ENCODE measurements at places on chromosomes 11 and 22. TPM values are rescaled to one million over a fixed set of nuclear protein-coding genes. Genes with fewer than 3 reads are reported as not detected.

DNA sequence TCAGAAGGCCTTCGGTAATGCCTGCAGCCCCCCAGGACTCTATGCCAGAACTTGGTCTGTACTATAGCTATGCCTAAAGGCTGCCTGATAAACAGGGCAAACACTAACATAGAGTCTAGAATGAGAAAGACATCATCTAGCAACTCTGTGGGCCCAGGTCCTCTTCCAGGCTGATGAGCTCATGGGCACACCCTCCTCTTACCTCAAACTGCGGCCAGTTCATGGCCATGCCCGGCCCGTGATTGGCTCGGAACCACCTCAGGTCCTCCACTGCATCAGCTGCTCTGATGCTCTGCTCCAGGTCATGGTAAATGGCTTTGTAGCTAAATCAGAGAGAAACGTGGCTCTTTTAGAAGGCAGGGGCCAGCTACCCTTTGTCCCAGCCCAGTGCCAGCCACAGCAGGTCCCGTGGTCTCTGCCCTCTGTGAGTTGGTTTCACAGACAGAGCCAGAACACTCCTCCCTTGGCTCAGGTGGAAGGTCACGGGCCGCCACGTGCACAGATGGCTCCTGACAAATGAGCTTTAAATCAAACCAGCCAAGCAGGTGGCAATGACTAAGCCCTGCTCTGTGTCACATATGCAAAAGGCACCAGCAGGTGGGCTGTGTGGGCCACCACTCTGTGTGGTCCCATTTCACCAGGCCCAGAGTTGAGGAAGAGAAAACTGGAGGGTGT, 25.0 kb upstream of the ARFGAP3 start:
- DNase-seq = no peak

GRCh38 chr11:132330515-132330914, 960.1 kb downstream of the NTM start:
- no peak for DNase-seq

DNA sequence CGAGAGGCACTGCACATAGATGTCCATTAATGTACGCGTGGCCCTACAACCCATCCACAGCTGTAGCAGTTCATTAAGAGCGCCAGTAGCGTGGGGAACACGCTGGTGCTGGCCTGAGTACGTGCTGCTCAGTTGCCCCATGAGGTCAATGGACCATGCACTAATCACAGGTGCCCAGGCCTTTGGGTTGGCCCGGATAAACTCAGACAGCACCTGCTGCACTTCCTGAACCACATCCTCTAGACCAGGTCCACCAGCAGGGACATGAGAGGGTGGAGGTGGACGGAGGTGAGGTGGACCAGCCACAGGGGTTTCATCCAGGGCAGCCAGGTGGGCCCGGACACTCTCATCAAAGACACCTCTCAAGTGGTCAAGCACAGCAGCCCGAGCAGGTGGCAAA, 3.1 kb upstream of the GANAB start:
- DNase-seq = no peak

GRCh38 chr22:50086526-50086925, 1.3 kb upstream of the MLC1 start:
- no peak for DNase-seq

DNA sequence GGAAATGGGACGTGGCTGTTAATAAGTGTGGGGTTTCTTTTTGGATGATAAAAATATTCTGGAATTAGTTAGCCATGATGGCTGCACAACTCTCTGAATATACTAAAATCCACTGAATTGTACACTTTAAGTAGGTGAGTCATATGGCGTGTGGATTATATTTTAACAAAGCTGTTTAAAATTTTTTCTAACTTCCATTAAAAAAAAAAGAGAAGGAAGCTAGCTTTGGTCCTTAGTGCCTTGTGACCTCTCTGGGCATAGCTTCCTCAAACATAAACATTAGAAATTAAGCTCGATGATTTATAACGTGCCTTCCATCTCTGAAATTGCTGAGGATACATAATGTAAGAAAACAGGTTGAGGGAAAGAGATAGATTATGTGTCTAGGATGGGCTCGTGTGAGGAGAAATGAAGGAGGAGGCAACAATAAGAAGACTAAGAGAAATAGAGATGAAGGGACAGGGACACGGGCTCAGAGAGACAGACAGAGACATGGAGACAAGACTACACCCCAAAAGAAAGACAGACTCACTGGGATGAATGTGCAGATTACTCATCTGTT, 20.0 kb downstream of the IRAG1 start:
- no peak for DNase-seq

DNA sequence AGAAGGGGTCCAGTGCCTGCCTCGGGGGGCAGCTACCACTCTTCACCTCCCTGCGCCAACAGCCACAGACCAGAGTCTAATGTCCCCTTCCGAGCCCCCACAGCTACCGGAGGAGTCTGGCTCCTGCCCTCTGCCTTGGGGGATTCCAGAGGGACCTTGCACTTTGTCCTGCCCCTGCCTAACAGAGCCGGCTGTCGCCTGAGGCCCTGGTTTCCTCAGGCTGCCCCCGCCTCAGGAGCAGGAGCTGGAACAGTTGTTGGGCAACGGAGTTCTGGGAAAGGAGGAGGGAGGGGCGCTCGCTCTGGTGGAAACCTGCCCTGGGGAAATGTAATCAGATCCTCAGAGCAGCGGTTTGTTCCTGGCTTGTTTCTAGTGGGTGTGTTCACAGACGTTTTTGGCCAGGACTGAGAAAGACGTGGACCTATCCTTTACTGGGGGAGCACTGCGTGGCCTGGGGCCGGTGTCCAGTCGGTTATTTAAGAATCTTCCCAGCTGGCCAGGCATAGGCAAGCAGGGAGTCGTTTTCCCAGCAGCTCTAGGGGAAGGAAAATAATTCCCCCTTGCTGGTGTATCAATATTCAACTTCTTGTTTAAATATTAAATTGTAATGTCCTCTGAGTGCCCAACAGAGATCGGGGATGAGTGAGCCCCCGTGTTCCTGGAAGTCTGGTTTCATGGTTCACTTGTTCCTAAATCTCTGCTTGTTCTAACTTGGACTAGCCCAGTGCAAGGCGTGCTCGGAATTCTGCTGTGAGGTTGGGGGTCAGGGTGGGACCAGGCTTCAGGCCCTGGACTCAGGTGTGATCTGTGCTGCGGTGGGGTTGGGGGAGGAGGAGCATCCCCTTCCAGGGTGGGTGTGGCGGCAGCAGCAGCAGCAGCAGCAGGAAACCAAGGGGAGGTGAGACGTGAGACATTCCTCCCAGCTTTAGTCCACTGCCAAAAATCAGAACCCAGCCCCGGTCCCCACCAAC, 32.1 kb downstream of the A4GALT start:
- DNase-seq = peak; percentile 51

- DNase-seq = peak; percentile 3
These were observed 1185.4 kb downstream of the LRRC4C start for GRCh38 chr11:40274017-40274416.

DNA sequence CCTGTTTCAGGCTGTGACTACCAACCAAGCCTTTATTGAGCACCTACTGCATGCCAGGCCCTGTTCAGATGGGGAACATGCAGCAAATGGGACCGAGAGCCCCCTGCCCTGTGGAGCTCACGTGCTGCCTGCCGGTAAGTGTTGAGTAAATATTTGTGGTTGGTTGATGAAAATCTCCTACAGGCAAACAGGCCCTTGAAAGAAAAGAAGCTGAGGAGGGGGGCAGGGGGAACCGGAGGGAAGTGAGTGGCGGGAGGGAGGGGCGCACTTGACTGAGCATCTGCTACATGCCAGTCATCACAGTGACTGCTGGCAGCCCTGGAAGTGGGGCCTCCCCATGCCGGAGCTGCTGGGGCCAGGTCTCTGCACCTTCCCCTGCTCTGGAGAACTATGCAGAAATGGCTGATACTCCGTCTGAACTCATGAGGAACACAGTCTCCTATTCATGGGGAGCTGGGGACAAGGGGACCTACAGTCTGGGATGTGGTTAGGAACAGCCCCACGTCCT, 34.2 kb downstream of the MACROD1 start:
- DNase-seq = no peak

- DNase-seq = no peak
These were observed 5.6 kb downstream of the OVOL1 start for GRCh38 chr11:65792456-65792855.

DNA sequence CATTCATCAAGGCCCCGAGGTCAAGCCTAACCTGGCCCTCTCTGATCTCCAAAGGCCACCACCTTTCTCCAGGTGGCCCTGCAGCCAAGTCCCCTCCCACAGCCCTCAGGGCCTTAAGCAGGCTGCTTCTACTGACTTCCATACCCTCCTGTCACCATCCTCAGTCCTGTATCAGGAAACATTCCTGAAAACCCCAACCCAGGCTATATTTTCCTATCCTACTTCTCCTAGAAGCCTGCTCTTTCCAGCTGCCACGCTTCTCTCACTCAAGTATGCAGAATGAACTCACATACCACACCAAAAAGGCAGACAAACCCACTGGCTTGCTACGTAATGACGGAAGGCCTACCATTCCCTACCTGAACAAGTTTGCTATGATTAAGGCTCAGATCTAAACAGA, 23.6 kb downstream of the MORC2 start:
- no peak for DNase-seq

DNA sequence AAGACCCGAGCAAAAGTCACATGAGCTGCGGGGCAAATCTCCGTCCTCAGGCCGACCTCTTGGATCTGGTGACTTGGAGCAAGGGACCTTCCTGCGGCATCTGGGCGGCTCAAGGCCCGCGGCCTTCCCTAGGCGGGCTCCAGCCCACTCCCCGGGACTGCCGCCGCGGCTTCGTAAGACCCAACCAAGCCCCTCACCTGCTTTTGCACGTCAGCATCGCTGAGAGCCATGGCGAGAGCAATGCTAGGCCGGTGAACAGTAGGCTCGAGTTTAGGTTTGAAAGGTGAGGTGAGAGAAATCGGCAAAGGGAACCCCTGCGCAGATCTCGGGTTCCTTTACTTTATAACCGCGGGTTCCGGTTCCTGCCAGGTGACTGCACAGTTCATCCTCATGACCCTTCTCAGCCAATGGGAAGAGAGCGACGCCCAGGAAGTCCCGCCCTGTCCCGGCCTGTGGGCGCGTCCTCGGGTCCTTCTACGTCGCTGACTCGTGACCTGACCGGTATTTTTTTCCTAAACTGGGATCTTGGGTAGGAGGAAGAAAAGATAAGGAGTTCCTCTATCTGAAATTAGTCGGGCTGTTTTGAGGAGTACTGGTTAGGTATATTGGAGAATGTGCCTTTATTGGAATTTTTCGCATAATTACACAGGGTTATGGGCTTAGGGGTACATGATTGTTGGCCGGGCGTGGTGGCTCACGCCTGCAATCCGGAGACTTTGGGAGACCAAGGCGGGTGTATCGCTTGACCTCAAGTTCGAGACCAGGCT, at the start of gene ATP6V1E1:
TSS of gene ATP6V1E1 (minus strand) at position 344 of the 767 bp plus-strand sequence. CDS start at position 230, 114 bp downstream.
- peak; percentile 98 for DNase-seq

- no peak for DNase-seq
These were observed 43.2 kb upstream of the CLMP start for GRCh38 chr11:123238297-123238696.

DNA sequence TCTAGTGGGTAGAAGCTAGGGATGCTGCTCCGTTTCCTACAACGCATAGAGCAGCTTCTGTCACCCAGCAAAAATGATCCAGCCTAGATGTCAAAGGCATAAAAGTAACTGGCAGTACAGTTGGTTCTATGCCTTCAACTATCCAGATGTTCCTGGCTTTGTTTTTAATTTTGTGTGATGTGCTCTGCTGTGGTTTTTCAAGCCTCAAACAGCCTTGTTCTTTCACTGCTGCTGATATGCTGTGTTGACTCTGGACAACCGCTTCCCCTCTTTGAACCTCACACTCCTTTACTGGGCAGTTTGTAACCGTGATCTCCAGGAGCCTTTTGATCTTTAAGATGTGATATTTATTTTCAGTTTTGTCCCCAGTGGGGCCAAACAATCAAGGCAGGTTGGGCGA, 116.4 kb downstream of the SEZ6L start:
- DNase-seq = no peak

DNA sequence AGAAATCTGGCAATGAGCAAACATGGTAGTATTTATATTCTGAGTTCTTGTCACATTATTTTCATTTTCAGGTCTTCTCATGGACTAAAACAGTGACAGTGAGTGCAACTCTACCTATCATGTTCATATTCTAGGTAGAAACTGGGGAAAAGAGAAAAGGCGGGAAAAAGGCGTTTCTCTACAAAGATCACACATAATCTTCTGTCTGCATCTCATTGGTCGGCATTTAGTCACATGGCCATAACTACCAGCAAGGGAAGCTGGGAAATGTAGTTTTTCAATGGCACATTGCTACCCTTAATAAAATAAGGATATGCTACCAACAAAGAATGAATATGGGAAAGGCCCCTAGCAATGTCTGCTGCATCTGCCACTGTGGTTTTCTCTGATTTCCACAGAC, 57.6 kb upstream of the B3GAT1 start:
- no peak for DNase-seq

GRCh38 chr11:76553554-76554476, 109.0 kb downstream of the EMSY start:
- peak; percentile 84 for DNase-seq

DNA sequence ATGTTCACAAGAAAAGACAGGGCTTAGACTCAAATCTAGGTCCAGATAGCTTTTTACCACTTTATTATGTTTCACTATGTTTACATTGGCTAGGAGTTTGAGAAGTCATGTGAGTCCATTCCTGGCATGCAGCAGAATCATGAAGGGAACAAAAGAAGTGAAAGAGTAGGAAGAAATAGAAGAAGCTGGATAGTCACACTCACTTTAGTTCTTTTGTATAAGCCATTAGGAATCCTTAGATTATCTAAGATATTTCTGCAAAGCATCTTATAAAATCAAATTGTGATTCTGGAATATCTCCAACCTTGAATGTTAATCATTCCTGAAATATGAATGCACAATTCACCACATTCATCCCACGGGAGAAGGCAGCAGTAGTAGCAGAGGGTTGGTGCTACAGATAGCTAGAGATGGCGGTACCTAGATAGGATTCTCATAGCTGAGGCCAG, 31.9 kb downstream of the MAML2 start:
- peak; percentile 89 for DNase-seq

DNA sequence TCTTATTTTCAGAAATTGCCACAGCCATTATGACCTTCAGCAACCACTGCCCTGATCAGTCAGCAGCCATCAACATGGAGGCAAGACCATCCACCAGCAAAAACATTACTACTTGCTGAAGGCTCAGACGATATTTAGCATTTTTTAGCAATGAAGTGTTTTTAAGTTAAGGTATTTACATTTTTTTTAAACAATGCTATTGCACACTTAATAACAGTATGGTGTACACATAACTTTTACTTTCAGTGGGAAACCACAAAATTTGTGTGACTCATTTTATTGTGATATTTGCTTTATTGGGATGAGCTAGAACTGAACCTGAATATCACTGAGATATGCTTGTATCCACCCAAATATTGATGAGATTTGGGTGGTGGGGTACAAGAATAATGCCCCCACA, 110.9 kb downstream of the TSPAN18 start:
- DNase-seq = no peak

GRCh38 chr11:111006227-111006626, 239.3 kb upstream of the POU2AF2 start:
- DNase-seq = no peak

GRCh38 chr11:120526241-120526640, 14.7 kb downstream of the GRIK4 start:
- no peak for DNase-seq

GRCh38 chr11:68375337-68375736, 62.9 kb downstream of the LRP5 start:
- no peak for DNase-seq

GNG3 gene
- polyA plus RNA-seq = not detected

IFITM1 gene
- polyA plus RNA-seq = 24.6 TPM

TMPRSS13 gene
- polyA plus RNA-seq = 0.22 TPM

MUC5B gene
- polyA plus RNA-seq = not detected

C11orf52 gene
- polyA plus RNA-seq = 1.2 TPM

SCO2 gene
- 3.1 TPM for polyA plus RNA-seq

APOL6 gene
- polyA plus RNA-seq = 0.33 TPM

NRXN2 gene
- not detected for polyA plus RNA-seq

ACRV1 gene
- not detected for polyA plus RNA-seq

DNAJB7 gene
- polyA plus RNA-seq = not detected

RIN1 gene
- polyA plus RNA-seq = 4.7 TPM

OR2AG1 gene
- polyA plus RNA-seq = not detected

PIWIL4 gene
- polyA plus RNA-seq = 0.76 TPM

Measured in endothelial cell of umbilical vein (primary cell).